ENCODE measurements at places on chromosomes 7 and 10. TPM values are rescaled to one million over a fixed set of nuclear protein-coding genes. Genes with fewer than 3 reads are reported as not detected.

- no peaks in the 10 kb centered on the region for H3K27me3 ChIP-seq
- no peak overlapping the region for H3K4me3 ChIP-seq
- H3K4me1 ChIP-seq, result no peaks in the 10 kb centered on the region
- H3K36me3 ChIP-seq, result no peaks in the 10 kb centered on the region
Observed at GRCh38 chr7:95686109-95686508, 86.2 kb upstream of the DYNC1I1 start.

Gene LIPK
- not detected for total RNA-seq

Gene SH3PXD2A
- total RNA-seq, result 14.6 TPM

- H3K4me1 ChIP-seq, result peaks cover 30% of the 10 kb centered on the region
- no peaks in the 10 kb centered on the region for H3K27me3 ChIP-seq
- no peaks in the 10 kb centered on the region for H3K36me3 ChIP-seq
- no peak overlapping the region for H3K4me3 ChIP-seq
Observed at GRCh38 chr7:69801729-69802682, 203.7 kb downstream of the AUTS2 start.

Measured in right atrium auricular region (tissue), 2 donors.